ENCODE measurements at places on chromosomes 12 and 14.

DNA sequence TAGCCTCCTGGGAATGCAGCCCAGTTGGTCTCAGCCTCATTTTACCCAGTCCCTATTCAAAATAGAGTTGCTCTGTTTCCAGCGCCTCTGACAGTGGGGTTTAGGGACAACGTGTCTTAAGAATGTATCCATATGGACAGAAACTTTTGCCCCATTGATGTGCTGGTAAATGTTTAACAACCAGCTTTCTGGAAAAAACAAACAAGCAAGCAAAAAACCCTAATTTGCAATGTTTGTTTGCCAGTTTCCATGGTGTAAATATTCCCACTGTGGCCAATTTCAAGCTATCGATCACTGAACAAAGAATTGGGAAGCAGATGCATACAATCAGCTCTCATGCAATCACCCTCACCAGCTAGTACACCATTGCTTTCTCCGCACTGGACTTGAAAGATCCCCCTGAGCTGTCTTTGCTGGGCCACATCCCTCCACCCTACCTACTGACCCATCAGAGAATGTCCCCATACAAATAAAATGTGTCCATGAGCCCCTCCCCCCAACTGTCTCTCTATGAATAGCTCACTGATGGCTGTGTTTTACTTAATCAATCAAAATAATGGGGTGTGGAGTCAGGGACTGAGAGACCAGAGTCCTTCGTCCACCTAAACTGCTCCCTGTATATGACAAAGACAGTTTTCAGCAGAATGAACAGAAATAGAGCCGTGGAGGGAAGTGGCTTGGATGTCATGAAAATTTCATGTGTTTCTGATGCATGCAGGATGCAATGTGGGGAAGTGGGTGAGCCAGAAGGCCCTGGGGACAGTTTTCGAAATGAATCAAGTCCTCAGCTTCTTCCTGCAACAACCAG, 40.8 kb downstream of the CCDC60 start:
- DNase-seq = no peak

DNA sequence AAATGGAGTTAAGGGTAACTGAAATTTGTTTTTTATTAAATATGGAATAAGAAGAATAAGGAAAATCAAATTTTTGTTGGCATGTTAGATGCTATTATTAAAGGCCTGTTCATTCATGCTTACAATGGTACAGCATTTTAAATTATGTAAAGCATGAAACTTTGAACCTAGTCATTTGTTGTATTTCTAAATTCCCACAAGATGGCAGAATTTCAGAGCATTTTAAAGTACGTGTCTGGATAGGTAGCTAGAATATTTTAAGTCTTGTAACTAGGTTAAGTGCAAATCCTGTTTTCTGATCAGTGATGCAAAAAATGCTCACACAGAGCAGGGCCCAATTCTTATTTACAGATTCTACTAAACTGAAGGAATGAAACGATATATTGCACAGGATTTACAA, 585.6 kb upstream of the MIS18BP1 start:
- DNase-seq = no peak

DNA sequence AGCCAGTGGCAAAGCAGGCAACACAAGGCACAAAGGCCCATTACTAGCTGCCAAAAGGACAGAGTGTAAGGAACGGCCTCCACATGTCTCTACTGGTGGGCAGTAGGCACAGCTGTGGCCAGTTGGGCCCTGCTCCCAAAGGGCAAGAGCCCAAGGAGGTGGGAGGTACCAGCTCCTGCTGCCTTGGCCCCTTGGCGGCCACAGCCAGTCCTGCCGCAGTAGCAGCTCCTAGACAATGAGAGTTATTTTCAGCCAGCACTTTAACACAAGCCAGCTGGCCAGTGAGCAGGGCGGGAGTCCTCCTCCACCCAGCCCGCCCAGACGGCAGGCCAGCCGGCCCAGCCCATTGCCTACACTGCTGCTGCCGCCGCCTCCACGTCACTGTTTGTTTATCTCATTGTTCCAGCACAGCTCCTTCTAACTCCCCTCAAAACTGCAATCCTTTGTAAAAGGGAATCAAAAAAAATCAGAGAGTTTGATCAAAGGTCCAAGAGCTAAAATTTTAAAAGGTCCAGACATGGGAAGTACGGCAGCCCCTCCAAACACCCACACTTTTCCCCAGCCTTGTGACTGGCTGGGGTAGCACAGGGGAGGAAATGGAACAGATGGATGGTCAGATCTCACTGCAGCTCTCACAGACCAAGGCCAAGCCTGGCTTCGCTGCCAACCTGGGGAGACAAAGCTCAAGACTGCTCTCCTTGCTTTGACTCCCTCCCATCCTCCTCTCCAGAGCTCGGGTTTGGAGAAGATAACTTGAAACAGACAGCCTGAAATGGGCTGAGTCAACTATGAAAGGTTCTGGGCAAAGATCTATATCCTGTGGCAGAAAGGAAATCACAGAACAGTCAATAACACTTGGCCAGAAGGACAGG, 33.5 kb downstream of the FMNL3 start:
- DNase-seq = no peak

DNA sequence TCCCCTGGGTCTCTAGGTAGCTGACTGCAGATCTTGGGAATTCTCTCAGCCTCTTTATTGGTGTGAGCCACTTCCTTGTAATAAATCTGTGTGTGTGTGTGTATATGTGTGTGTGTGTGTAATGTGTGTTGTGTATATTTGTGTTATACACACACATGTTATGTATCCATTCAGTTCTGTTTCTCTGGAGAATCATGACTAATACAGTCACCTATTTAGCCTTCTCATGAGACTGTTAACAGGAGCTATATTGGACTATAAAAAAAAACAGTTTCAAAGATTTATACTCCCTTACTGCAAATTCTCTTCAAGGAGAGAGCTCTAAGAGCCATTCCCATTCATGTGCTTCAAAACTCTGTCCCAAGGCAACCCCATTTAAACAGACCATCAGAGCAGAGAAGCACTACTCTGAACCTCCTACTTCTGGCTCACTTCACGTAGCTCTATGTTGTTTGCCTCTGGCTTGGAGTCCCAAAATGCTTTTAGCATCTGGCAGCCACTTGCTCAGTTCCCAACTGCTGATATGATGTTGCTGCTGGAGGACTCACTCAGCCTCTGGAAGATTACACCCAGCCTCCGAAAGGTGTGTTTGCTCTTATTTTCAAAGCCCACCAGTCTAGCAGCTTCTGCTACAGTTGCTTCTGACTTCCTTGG, 48.7 kb upstream of the KITLG start:
- no peak for DNase-seq

DNA sequence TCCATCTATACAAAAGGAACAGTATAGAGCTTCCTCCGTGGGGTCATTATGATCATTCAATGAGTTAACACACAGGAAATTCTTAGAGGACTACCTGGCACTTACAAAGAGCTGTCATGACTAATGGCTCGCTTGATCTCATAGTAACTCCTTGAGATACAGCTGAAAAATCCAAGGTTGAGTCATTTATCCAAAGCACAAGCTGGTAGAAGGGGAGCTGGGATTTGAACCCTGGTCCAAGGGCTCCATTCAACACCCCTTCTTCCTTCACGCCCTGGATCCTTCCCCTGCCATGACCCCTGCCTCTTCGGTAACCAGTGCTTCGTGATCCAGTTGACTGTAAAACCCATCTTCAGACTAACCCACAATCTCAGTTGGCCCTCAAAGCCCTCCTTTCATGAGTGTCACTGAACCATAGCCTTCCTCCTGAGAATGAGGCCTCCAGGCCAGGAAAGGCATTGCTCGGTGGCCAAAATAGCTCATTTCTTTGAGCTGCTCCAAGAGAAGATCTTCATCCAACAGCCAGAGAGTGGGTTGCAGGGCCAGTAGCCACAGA, 7.8 kb downstream of the ZFP36L1 start:
- no peak for DNase-seq

GRCh38 chr14:70257526-70257925, 68.8 kb upstream of the SLC8A3 start:
- no peak for DNase-seq

DNA sequence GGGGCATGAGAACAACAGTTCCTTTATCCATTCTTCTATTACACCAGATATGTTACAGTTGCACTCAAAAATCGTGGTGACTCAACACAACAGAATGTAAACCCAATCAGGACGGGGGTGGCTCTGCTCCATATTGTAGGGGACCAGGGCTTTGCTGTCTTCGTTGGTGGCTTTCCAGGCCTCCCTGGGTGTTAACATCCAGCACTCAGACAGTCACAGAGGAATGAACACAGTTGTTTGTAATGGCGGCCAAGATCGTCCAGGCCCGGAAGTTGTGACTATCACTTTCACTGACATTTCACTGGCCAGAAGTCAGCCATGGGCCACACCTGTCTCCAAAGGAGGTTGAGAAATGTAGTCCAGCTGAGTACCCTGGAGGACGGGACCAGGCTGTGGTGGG, 204.1 kb downstream of the CACNA1C start:
- DNase-seq = no peak

DNA sequence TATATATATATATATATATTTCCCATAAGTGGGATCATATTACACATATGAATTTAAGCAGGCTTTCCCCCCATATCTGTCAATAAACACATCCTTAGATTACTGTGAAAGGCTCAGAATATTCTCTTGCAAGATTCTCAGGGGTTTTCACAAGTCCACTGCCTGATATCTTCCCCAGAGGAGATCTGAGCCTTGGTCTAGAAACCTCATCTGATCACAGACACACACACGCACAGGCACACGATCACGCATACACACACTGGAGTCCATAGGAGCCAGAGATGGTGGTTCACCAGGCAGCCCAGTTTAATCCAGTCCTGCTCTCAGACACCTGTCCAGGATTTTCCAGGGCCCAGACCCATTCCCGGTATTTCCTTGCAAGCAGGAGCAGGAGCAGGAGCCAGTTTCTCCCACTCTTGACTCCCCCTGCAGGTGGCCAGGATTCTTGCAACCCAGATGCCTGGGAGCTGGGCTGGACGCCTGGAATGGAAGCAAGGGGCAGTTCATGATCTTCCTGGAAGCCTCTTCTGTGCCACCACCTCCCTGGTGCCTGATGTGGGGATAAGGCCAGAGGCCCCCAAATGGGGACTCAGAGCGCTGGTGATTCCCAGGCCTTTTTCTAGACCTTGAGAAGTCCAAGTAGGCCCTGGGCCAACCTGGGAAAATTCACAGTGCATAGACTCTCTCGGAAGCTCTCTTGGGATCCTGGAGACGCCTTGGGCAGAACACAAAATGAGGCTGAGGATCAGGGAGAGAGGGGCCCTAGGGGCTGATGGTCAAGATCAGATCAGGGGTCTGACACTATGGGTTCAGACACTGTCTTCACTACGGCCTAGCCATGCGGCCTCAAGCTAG, 16.5 kb upstream of the KRT78 start:
- DNase-seq = no peak
